ENCODE measurements at places on chromosomes 2 and 18. TPM values are rescaled to one million over a fixed set of nuclear protein-coding genes. Genes with fewer than 3 reads are reported as not detected.

DNA sequence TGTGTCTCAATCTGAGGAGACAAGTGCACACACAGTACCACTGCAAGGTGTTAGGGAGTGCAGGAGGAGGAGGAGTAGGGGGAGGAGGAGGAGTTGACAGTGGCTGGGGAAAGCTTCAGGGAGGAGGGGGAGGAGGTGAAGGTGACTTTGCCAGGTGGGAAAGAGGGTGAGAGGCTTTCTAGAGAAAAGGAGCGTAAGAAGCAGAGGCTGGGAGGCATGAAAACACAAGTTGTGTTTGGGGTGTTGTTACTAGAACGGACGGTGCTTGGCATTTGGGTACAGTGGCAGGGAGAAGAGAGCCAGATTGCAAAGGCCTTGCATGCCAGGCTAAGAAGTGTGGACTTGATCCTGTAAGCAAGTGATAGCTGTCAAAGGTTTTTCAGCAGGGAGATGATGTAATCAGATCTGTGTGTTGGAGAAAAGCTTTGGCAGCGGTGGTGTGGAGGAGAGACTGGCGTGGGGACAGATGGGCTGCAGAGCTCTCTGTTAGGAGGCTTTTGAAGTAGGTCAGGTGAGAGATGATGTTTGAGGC lies 16.2 kb downstream of the TANC1 start:
- DNase-seq: no peak

GRCh38 chr2:28142386-28142785 lies 250.3 kb upstream of the FOSL2 start:
- DNase-seq: no peak

GRCh38 chr18:62164310-62164709 lies 22.5 kb downstream of the PIGN start:
- DNase-seq: no peak

DNA sequence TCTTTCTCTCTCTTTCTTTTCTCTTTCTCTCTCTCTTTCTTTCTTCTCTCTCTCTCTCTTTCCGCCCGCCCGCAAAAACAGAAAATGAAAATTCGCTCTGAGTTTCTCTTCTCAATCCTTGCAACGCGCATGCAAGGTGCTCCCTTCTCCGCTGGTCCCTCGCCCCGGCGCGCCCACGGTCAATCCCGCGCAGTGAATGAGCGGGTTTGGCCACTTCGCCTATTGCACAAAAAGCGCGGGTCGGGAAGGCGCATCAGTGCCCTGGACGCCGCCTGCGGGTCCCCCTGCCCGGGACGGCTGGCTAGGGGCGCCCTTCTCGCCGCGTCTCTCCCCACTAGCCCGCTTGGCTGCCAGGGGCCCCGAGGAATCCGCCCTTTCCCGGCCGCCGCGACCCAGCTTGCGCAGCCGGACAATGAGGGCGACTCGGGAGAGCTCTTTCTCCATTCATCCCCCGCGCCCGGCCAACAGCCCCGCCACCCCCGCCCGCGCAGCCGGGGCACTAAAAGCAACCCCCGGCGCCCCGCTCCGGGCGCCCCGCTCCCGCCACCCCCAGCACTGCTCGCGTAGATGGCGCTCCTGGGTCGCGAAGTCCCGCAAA lies 706 bp downstream of the LAMA1 start:
- no peak for DNase-seq

DNA sequence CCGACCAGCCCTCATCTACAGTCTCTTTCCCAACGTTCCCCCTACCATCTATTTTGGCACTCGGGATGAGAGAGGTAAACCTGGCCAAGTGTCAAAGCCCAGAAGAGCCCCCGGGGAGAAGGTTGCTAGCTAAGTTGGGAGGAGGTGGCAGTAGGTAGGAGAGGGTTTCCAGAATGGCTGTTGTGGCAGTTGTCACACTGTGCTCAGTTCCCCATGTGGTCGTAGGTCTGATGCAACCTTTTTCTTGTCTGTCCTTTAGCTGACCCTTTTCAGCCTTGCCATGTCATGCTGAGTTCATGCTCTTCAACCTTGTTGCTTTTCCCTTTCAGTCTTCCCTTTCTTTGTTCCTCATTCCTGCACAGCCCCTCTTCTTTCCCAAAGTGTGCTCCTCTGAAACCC lies 34.5 kb downstream of the TTLL4 start:
- no peak for DNase-seq

GRCh38 chr18:61572871-61573270 lies 239.6 kb downstream of the CDH20 start:
- no peak for DNase-seq

GRCh38 chr18:42444349-42444748 lies 489.3 kb downstream of the PIK3C3 start:
- DNase-seq: no peak

DNA sequence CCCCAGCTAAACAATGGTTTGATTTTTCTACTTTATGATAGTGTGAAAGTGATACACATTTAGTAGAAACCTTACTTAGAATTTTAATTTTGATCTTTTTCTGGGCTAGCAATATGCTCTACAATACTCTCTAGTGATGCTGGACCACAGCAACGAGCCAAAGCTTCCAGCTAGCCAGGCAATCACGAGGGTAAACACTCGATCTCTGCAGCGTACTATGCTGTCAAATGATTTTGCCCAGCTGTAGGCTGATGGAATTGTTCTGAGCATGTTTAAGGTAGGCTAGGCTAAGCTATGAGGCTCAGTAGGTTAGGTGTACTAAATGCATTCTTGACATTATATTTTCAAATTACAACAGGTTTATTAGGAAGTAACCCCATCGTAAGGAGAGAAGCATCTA lies 207.5 kb downstream of the LRRTM4 start:
- DNase-seq: no peak

GRCh38 chr2:9498210-9498609 lies 23.9 kb downstream of the IAH1 start:
- DNase-seq: no peak

GRCh38 chr2:156396126-156396525 lies 40.1 kb upstream of the GPD2 start:
- DNase-seq: no peak

DNA sequence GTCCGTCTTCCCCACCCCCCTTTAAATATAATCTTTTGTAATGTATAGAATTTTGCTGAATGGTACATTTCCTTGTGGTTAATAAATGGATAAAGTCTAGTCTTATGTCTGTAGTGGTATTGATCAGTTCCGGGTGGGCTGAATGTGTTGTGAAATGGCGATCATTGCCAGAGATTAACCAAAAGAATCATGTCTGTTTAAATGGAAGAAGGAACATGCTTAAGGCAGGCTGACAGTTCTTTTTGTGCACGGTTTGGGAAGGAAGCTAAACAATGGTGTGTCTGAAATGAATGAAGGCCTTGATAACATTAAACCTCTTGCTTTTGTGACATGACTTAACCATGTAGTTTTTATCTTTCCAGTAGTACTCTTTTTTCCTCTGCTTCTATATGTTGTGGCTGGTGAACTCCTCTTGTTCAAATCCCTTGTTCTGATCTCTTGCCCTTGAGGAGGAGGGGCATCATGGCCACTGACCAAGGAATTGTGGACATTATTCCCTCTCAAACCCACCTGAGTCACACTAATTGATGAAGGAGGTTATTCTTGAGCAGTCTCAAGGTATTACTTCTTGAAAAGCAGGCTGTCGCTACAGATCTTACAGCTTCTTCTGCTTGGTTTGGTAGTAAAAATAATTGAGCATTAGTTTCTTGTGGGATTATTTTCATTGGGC lies 1.7 kb downstream of the ACVR2A start:
- DNase-seq: no peak

- no peak for DNase-seq
These were observed 1.3 kb downstream of the SLC23A3 start for GRCh38 chr2:219168526-219168925.

GRCh38 chr2:134406311-134406710 lies 152.4 kb downstream of the MGAT5 start:
- no peak for DNase-seq

DNA sequence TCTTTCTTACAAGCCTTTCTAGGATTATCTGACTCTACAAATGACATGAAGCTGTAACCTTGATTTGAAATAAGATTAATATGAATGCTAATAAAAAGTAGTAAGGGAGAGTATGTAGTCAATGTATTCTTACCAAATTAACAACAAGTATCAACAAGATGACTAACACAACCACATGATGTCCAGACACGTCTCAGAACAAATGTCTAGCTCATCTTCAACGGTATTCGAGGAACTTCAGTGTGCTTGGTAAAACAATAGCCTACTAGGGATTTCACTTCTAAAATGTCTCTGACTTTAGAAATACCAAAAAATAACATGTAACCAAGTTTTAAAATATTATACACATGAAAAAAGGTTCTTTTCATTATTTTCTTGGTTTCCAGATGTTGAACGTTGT lies 3.4 kb downstream of the HDLBP start:
- DNase-seq: no peak

- no peak for DNase-seq
These were observed 30.3 kb upstream of the KLF11 start for GRCh38 chr2:10012963-10013461.

GRCh38 chr2:95359031-95359430 lies 43.5 kb upstream of the FAHD2A start:
- no peak for DNase-seq

DNA sequence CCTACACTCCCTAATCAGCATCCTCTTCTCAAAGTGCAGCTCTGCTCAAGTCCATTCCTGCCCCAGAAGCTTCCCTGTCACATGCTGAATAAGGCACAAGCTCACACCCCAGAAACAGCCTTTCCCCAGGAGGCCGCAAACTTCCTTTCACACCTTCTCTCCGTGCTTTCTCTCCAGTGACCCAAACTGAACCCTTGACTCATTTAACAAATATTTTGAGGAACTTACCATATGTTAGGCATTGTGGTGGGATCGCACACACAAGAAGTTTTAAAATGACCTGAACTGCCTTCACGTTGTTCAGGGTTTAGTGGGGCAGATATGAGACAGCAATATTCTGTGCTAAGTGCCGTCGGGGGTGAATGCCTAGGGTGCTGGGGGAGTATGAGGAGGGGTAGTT lies 161.3 kb downstream of the INSIG2 start:
- DNase-seq: no peak

- no peak for DNase-seq
These were observed 14.7 kb upstream of the PUM2 start for GRCh38 chr2:20365249-20365817.

- no peak for DNase-seq
These were observed 1.1 kb downstream of the MYCN start for GRCh38 chr2:15941481-15941850.

GRCh38 chr2:214989187-214989586 lies 149.2 kb downstream of the ABCA12 start:
- DNase-seq: no peak

GRCh38 chr18:63741769-63742168 lies 33.4 kb upstream of the SERPINB7 start:
- DNase-seq: no peak

GRCh38 chr2:7427293-7428060 lies 510.3 kb downstream of the RNF144A start:
- no peak for DNase-seq

Gene PROKR1
- total RNA-seq: 0.05 TPM

Gene CAPG
- total RNA-seq: 4.1 TPM

Gene BOLL
- total RNA-seq: not detected

Gene CDH7
- not detected for total RNA-seq

Gene LYG1
- total RNA-seq: 0.59 TPM

Gene UGT1A4
- not detected for total RNA-seq

Gene KIF1A
- total RNA-seq: 0.08 TPM

Gene KANSL3
- total RNA-seq: 27.2 TPM

Measured in liver (tissue), 10 donors.